Stimulated activated CD4-positive, alpha-beta T cell treated with anti-CD3 and anti-CD28 coated beads, Interleukin-4, amount 100 ng/mL, for 1 hour (primary cell): ENCODE measurements at places on chromosomes 7 and 10.

- no peak for DNase-seq
Measured at GRCh38 chr10:103803941-103804340, 51.4 kb downstream of the SH3PXD2A start.

DNA sequence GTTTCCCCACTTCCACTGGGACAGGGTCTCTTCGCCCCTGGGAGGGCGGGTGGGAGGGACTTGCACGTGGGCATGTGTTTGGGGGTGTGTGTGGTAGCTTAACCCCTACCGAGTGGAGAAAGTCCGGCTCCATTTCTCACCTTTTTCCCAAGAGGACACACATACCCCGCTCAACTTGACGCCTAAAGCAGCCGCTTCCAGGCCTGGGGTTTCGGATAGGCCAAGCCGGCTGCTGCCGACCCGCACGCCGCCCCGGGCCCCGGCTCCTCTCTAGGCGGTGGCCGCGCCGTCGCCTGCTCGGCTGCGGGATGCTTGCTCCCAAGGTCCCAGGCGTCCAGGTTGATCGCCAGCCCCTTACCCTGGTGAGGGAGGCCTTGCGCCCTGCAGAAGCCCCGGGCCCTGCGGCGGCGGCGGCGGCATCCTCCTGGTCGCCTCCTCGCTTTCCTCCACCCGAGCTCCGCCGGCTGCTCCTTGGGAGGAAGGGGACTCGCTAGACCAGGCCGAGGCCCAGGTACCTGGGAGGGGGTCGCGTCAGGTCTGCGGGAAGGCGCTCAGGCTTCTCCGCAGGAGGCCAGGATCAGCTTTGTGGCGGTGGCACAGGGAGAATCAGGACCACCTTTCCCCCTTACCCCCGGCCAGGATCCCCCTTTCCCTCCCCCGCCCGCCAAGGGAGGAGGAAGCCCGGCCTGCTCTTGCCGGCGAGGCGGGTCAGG is 3.2 kb upstream of the GATA3 start:
- no peak for DNase-seq

GRCh38 chr10:35194906-35195305 is 68.3 kb downstream of the CREM start:
- no peak for DNase-seq

GRCh38 chr7:101553771-101554445 is 75.2 kb downstream of the MYL10 start:
- DNase-seq, result no peak

GRCh38 chr7:64630496-64630895 is 35.4 kb upstream of the ZNF107 start:
- no peak for DNase-seq

DNA sequence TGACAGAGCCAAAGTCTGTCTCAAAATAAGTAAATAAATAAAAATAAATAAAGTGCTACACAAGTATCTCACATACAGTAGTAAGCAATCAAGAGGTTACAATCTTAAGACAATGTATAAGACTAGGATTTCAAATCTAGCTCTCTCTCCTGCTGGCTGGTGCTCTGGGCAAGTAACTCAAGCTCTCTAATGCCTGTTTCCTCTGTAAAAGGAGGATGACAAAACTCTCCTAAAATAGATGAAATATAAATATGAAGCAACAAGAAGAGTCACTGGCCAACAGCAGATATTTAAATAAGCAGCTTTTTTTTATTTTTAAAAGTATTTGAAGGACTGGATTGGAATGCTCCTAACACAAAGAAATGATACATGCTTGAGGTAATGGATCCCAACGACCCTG is 7.2 kb downstream of the SFMBT2 start:
- no peak for DNase-seq

DNA sequence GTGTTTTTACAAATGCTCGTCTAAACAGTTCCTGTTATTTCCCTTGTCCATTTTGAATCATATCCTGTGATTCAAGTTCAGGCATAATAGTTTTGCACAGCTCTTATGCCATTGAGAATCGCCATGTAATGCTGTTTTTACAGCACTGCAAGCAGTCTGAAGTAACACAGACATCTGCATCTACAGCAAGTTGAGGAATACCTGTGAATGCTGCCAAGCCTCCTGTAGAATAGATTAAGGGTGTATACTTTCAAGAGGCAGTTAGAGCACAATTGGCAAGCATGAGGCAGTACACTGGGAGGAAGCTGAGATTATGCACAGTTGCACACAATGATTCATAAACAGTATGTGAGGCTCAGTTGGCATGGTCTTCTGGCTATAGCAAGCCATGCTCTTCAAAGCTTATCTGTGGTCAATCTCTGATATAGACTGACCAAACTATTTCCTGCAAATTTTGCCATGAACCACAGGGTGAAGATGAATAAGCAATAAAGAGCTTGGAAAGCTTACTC is 121.9 kb upstream of the AKR1E2 start:
- no peak for DNase-seq

DNA sequence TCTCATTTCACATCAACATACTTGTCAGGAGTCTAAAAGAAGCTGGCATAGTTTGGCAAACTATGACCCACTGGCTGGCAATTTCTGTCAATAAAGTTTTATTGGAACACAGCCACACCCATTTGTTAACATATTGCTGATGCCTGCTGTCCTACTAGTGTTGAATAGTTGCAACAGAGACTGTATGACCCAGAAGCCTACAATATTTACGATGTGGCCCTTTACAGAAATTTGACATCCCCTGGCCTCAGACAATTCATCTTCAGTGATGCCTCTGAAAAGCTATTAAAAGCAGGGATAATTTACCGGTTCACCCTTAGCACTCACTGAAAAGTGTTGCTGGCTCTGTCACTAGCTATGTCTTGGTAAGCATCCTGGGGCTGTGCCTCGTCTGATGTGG is 155.2 kb downstream of the ARID5B start:
- no peak for DNase-seq

- no peak for DNase-seq
Measured at GRCh38 chr7:100565133-100565571, 8.5 kb downstream of the SAP25 start.

DNA sequence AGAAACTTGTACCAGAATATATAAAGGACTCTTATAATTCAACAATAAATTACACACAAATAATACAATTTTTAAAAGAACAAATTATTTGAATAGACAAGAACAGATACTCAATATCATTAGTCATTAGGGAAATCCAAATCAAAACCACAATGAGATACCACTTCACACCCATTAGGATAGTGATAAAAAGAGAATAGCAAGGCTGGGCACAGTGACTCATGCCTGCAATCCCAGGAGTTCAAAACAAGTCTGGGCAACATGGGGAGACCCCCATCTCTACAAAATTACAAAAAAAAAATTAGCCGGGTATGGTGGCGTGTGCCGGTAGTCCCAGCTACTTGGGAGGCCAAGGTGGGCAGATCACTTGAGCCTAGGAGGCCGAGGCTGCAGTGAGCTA is 52.2 kb upstream of the KCNIP2 start:
- no peak for DNase-seq

- no peak for DNase-seq
Measured at GRCh38 chr10:51124852-51125251, 50.6 kb downstream of the PRKG1 start.

DNA sequence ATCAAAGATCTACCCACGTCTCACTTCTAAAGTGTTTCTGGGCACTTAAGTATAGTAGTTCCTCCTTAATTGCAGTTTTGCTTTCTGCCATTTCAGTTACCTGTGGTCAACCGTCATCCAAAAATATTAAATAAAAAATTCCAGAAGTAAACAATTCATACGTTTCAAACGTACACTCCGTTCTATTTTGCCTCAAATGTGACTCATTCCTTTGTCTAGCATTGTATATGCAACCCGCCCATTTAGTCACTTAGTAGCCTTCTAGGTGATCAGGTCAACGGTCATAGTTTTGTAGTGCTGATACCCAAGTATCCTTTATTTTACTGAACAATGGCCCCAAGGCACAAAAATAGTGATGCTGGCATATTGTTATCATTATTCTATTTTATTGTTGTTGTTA is 33.8 kb downstream of the HGF start:
- DNase-seq, result no peak

GRCh38 chr10:95403700-95404461 is 113.1 kb upstream of the PDLIM1 start:
- DNase-seq, result no peak

- DNase-seq, result no peak
Measured at GRCh38 chr7:55251313-55251712, 113.8 kb upstream of the LANCL2 start.

DNA sequence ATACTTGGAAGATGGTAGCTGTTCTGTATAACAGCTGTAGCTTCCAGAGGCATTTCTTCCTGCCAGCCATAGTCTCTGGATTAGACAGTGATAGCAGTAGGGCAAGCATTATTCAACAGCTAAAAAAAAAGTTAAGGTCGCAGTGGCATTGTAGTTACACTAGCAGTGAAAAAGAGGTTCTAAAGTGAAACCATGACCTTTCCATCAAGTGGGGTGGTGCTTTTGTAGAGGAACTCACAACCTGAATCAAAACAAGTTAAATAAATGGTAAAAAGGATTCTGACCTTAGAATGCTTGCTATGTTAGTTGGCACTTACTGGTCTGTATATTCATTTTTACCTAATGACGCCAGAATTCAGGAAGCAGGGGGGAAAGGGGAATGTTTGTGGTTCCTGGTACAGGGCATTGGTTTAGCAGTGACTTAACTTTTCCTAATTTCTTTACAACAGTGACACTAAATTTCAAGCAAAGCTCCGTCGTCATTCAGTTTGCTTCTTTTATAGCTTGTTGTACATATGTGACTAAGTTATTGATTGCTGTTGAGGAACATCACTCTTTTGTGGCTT is 55.0 kb downstream of the GBF1 start:
- no peak for DNase-seq

DNA sequence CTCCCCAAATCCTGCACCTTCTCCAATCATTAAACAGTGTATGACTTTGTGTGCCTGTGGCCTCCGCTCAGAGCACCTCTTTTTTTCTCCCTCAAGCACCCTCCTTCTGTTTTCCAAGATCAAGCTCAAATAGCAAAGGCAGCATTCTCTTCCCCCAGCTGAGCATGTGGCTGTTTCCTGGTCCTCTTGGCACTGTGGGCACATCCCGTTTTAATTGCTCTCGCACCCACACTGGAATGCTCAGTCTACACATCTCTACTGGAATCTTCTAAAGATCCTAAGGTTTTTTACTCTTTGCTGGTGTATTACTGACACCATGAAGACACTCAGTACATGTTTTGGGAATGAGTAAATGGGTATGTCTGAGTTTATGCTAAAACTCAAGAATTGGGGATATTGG is 107.4 kb downstream of the WDFY4 start:
- no peak for DNase-seq

GRCh38 chr10:84659497-84660439 is 331.4 kb downstream of the CCSER2 start:
- DNase-seq, result no peak

GRCh38 chr7:16875861-16876260 is 5.9 kb downstream of the AGR3 start:
- DNase-seq, result no peak

DNA sequence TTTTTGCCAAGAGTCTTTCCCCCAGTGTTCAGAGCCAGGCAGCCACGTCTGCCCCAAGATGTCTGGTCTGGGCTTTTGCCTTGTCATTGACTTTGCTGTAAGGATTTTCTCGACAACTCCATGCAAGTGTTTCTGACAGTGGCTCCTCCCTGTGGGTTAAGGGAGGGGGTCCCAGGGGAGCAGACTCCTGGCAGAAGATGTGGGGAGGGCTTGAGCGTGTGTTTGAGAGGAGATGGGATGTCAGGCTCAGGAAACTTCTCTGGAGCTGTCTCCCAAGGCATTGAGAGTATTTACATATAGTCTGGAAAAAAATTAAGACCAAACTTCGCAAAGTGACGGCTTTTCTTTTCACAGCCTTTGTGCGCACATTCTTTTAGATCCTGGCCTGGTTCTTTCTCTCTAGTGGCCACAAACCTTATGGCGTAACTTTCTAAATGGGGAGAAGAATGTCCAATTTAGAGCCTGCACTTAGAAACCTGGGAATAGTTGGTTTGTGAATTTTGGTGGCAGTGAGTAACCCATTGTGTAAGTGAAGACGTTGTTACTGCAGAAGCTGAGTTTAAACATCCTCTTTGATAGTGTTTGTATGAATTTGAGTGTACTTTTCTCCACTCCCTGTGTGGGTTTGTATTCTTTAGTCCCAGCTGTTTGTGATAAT is 201.5 kb downstream of the LRMDA start:
- no peak for DNase-seq

- no peak for DNase-seq
Measured at GRCh38 chr10:75708060-75708459, 276.6 kb downstream of the LRMDA start.

- DNase-seq, result no peak
Measured at GRCh38 chr10:63887023-63887589, 365.9 kb downstream of the REEP3 start.

GRCh38 chr10:74227697-74228424 is 76.8 kb downstream of the ADK start:
- no peak for DNase-seq

DNA sequence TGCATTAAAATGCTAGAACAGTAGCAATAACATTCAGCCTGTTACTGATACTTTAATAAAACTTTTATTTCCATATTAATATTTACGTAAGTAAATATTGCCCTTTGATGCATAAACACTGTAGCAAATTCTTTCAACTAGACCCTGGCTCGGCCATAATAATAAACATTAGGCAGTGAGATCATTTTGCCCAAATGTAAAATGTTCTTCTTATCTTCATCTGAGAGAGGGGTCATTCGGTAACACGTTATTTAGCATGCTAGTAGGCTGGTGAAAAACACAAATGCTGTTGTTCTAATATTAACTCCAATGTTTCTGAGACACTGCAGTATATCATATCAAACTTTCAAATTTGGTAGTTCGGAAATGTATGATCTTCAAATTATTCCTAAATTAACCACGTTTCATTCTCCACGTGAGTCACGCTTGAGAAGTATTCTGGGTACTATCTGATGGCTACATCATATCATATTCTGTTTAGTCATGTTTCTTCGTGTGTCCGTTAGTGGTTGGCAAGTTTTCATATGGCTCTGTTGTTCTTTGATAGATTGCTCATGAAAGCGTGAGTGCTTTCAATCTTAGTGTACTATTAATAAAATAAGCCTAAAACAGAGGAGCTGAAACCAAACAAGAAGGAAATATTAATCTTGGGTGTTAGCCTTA is 145.8 kb downstream of the NSUN6 start:
- DNase-seq, result no peak

DNA sequence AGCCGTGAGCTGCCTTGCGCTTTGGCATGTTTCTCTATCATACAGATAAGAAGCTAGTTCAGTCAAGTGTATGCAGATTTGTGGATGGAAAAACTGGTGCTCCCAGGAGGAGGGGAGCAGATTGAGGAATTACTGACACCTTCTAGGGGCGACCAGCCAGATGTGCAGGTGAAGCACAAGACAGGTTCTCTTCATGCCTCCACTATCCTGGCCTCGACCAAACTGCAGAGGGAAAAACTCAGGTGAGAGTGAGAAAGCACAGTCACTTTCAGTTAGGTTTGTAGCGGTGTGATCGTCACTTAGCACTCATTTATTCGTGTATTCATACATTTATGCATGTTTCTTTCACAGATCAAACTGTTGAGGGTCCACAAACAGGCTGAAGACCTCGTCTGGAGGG is 600 bp upstream of the DBNL start:
- DNase-seq, result no peak
